ENCODE measurements at places on chromosomes 1 and 21.
A peak's percentile ranks its signal among the peaks of the same experiment; 100 is the strongest.

GRCh38 chr1:153507926-153508583, 27.7 kb downstream of the S100A6 start:
- DNase-seq, result no peak

- DNase-seq, result no peak
Observed at GRCh38 chr1:152646656-152647055, 16.5 kb upstream of the LCE2D start.

DNA sequence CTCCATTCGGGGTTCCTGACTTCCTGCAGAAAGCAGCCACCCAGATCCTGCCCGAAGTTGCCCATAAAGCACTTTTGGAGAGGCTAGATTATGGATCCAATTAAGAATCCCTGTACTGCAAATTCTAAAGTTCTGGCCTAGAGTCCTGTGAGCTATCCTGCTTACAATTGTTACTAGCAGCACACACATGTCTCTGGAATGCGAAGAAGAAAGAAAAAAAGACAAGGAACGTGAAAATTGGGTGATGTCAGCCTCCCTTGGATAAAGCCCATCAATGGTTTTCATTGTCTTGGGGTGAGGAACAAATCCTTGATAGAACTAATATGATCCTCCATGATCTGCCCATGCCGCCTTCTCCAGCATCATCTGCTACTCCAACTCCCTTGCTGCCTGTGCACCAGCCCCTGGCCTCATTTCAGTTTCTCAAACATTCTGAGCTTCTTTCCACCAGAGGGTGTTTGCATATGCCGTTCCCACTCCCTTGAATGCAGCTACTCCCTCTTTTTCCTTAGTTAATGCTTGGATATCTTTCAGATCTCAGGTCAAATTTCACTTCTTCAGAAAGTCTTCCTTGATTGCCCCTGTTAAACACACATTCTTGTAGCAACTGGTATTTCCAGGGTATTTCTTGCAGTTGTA, 94.0 kb downstream of the ST6GALNAC5 start:
- peak; percentile 68 for DNase-seq

GRCh38 chr1:68278221-68278620, 45.9 kb upstream of the WLS start:
- no peak for DNase-seq

DNA sequence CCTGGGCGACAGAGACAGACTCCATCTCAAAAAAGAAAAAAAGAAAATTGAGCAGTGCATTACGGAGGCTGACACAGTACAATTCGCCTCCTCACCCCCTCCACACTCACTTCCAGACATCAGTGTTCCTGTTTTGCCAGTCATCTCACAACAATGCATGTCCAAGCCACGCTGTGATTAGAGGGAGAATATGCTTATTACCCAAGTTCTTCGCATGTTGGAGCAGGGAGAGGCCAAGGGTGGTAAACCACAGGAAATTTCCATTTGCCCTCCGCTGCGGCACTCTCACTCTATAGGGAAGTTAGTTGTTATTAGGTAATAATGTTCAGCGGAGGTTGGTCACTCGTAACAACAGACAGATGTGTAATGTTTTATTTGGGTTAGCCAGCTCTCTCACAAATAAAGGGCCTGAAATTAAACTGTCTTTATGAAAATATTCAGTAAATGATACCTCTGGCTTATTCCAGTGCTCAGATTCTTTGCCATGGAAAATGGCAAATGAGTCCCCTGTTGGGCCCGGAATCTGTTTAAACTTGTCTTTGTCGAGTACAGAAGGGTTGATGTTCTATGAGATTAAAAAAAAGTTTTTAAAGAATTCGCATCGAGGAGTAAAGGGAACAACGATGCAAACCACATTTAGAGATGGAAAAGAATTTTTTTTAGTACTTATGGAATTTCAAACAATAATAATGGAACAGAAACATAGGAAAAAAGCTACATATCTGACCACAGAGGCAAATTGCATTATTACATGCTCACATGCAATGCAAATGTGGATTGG, 33.1 kb downstream of the KCNJ15 start:
- peak; percentile 93 for DNase-seq

- no peak for DNase-seq
Observed at GRCh38 chr1:39615086-39615673, 24.3 kb downstream of the HEYL start.

DNA sequence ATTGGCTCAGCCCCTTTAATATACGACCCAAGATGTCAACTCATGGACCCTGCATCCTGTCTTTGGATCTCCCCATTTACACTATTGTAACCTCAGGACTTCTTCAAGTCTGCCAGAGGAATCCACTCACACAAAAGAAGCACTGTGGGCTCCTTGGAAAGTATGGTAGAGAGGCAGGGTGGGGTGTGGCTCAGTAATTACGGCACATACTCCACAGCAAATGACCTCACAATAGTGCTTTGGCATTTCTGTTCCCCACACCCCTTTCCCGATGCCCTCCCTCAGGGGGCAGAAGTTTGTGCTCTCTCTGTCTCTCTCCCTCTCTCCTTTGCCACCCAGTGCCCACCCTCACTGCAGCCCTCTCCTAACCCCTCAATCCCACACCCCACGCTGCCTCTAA, 27.8 kb upstream of the IFNAR2 start:
- no peak for DNase-seq

GRCh38 chr1:154154534-154155191, at the start of gene NUP210L:
Gene NUP210L, minus strand, starts transcription at chr1:154155073.
- no peak for DNase-seq

DNA sequence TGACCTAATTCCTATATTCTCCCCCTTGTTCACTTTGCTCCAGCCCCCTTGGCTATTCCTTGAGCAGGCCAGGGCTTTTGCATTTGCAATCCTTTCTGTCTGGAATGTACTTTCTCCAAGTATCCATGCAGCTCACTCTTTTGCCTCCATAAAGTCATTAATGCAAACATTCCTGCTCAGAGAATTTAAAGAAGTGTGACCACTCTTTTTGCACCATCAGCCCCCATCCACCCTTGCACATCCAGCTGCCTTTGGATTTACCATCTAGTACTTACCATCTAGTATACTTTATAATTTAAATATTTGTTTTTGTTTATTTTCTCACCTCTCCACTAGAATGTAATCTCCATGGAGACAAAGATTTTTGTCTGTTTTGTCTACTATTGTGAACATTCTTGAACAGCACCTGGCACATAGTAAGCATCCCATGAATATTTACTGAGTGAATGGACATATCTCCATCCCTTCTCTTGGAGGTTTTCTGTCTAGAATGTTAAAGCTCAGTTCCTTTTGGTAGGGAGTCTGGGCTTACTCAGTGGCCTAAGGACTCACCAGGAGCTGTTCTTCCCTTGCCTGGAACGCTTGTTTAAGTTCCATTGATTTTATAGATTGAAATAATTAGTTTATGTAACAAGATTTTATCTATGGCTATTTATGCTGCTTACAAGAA, 22.6 kb downstream of the SLAMF6 start:
- no peak for DNase-seq

GRCh38 chr1:105872817-105873216, 1183.7 kb upstream of the PRMT6 start:
- DNase-seq, result no peak

GRCh38 chr1:46670134-46670533, 1.5 kb upstream of the TEX38 start:
- no peak for DNase-seq

DNA sequence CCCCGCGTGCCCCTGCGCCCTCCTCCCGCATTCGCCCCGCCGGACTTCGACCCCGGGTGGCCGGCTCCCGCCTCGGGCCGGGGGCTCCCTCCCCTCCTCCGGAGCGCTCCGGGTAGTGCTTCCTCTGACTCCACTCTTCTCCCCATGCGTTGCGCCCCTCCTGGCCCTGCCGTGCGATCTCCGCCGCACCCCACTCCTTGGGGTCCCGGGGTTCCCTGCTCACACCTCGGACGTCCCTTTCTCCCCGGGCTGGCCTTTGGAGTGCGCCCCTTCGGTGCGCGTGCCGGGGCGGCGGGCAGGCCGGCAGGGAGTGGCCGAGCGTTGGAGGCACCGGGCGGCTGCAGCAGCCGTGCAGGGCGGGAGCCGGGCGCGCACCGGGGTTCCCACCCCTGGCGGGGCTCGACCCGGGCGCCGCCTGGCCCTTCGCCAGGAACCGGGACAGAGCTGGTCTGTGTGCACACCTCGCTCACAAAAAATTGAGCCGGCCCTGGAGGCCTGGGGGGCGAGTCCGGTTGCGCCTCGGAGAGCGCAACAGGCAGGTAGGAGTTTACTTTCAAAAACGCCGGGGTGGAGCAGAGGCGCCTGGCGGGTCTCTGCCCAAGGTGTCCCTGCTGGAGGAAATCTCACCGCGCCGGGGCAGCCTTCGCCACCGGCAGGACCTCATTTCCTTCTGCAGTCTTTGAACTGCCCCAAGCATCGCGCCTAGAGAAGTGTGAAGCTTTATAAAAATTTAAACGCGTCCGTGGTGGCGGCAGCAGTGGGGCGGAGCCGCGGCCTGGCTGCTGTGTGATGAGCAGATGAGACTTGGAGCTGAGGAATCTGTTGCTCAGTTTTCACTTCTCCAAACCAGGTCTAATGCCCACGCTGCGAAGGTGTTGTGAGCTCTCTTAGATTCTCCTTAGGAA, 650 bp downstream of the VANGL1 start:
- peak; percentile 46 for DNase-seq

DNA sequence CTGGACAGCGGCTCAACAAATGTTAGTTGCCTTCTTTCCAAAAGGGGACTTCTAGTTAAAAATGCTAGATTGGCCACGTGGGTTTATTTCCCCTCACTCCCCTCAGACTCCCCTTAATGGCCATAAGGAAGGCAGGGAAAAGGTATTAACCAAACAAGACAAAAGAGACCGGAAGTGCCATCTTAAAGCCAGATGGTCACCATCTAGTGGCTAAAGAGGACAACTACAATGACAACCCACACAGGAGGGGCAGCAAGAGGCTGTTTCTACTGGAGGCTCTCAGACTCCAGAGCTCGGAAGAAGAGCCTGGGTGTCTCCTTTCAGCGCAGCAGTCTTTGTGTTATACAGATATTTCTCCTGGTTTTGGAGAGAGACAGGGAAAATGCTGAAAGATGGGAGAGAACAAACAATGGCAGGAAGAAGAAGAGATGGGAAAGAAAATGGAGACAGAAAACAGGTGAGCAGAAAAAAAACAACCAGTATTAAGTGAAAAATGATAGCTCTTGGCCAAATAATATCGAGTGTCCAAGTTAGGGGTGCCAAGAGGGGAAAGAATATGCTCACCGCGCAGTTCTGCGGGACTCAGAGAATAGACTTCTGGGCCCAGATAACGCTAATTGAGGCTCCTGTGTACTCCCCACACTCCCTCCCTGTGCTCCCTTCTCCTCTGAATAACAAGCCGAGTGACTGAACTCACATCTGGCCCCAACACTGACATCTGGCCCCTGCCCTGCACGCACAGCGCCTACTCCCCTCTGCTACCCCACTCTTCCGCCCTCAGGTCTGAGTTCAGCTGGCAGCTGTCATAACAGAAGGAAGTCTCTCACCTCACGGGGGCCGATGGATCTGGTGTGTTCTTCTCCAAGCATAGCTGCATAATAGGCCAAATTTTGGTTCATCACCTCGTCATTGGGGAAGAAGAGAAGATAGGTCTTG, 9.6 kb downstream of the P3H1 start:
- peak; percentile 79 for DNase-seq

DNA sequence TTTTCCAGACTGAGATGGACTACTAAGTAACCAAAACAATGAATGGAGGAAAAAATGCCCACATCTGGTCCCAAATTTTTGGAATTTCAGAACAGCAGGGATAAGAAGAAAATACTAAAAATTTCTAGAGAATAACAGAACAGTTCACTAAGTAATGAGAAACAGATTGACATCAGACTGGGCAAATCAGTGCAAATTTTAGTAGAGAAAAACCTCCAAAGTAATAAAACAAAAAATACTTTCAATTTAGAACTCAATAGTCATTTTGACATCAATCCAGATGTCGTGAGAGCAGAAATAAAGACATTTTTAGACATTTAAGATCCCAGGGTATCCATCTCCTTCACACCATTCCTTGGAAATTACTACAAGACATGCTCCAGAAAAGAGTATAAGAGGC, 39.3 kb downstream of the CRP start:
- DNase-seq, result no peak

DNA sequence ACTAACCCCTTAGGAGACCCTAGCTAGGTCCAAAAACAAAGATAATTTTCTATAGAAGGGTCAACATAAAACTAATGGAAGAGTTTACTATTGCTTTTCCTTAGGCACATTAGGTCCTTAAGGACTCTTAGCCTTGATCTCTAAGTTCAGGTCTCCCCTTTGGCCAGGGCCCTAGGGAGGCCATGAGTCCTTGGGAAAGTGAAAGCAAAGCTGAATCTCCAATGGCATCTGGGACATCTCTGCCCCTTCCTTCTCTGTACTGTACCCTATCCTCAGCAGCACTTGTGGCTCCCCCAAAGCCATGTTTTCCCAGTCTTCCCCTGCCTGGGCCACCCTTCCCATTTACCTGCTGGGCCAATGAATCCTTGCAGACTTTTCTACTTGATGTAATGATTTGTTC, 14.3 kb downstream of the IER5 start:
- no peak for DNase-seq

DNA sequence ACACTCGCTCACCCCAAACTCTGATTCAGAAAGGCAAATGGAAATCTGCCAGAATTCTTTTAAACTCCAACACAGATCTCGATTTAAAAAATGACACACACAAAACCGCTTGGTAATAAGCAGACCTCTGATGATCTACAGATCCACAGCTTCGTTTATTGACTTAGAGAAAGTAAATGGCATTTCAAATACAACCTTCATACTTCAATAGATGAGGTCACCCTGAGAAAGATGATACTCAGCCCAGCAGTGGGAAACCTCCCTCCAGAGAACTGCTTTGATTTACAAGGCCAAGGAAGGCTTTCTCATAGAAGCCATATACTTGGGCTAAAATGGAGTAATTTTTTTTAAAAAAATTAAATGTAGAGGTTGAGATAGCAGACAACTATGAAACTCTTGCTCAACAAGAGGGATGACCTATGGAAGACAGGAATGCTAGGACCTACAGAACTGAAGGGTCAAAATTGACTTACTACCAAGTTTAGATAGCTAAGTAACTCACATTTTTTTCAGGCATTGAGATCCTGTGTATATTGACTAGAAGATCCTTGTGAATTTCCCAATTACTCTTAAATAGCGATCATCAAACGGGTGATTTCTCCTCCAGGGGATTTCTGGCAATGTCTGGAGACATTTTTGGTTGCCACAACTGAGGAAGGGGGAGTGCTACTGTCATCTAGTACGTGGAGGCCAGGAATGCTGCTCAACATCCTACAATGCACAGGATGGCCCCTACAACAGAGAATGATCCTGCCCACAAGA, 143.9 kb downstream of the CLIC6 start:
- DNase-seq, result peak; percentile 60

DNA sequence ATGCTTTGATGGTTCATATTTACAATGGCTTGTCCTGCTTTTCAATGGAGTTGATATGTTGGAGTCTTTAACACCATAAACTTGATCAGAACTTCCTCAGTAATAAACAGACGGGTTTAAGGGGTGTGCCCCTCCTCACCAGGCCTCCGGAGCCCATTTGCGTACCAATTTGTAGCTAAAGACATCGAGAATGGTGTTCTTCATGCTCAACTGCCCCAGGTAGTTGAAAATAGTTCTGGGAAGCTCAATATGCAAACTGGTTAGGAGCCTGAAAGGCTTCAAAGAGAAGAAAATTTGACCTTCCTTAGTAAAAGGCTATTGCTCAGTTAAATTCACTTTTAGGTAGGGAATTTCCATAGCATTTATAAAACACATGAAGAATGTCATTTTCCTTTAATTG, 68.1 kb upstream of the RRP15 start:
- no peak for DNase-seq
